ENCODE measurements at places on chromosomes 6 and 20.
A peak's percentile ranks its signal among the peaks of the same experiment; 100 is the strongest.

DNA sequence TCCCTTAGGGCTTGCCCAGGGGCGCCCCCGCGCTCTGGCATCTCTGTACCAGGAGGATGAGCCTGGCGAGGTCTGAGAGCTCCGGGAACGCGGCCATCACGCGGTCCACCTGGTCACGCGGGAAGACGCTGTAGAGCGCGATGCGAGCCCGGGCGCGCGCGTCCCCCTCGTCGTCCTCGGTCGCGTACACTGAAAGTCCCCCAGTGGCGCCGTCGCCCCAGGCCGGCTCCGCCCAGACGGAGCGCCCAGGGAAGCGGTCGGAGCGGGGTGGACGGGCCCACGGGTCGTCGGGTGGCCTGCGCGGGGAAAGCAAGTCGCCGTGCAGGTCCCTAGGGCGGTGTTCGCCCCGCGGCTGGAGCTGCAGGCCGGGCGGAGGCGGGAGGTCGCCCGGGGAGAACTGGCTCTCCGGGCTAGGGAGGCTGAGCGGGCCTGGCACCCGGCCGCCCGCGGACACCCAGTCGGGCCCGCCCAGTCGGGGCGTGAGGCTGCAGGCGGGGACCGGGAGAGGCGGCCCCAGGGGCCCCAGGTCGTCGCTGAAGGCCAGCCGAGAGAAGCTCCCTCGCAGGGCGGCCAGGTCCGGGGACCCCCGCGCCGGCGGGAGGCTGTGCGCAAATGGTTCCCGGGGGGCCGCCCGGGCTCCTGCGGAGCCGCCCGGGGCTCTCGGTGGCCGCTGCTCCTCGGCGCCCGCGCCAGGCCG lies 34.0 kb downstream of the ZC3H12D start:
- no peak for DNase-seq

DNA sequence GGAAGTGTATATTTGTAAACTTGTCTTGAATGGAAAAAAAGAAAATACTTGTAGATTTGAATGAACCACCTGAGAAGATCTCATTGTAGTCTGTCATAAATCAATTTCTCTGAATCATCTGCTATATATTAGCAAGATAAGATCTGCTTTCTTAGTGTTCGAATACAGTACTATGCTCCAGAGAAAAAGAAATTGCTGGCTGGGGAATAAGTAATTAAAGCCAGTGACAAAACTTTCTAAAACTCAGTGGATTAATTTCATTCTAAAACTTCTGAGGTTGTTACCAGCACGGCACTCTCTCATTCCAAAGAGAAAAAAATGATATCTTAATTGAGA lies 22.4 kb upstream of the MROH8 start:
- no peak for DNase-seq

- DNase-seq = no peak
Observed at GRCh38 chr6:149364557-149364956, 35.5 kb upstream of the SUMO4 start.

DNA sequence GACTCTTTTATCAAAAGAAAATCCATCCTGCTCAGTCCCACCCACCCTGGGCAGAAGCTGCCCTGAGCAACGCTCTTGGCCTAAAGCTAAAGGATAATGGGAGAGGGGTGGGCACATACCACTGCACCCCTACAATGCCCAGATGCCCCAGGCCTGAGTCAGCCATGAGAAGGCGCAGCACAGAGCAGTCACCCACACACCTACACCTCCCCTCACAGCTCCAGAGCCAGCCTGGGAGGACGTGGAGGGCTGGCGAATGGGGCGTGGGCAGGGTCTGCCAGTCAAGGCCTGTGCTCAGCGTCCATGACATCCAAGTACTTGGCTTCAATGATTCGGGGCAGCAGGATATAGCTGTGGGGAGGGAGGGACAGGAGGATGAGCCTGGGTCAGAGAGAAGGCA lies 11.5 kb downstream of the SLC4A11 start:
- no peak for DNase-seq

DNA sequence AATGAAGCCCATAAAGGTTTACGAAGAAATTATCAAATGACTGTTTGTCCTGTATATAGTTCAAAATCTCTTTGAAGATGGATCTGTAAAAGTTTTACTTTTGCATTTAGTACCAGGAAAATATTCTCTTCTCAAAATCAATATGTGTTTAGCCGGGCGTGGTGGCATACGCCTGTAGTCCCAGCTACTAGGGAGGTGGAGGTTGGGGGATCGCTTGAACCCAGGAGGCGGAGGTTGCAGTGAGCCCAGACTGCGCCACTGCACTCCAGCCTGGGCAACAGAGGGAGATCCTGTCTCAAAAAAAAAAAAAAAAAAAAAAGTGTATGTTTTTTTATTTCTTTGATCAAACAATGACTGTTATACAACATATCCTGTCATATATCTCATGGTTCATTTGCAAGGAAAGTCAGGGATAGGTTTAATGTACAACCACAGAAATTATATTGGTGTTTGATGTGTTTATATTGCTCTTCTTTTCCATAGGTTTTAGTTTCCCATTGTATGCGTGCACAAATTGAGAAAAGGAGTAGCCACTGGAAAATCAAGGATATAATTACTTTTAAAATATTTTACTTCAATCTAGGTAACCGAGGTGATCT lies 40.1 kb downstream of the SOX4 start:
- DNase-seq = no peak

GRCh38 chr6:151075930-151076555 lies 163.7 kb upstream of the AKAP12 start:
- no peak for DNase-seq

- DNase-seq = peak; percentile 88
Observed at GRCh38 chr6:111922454-111923297, 49.4 kb upstream of the FYN start.

DNA sequence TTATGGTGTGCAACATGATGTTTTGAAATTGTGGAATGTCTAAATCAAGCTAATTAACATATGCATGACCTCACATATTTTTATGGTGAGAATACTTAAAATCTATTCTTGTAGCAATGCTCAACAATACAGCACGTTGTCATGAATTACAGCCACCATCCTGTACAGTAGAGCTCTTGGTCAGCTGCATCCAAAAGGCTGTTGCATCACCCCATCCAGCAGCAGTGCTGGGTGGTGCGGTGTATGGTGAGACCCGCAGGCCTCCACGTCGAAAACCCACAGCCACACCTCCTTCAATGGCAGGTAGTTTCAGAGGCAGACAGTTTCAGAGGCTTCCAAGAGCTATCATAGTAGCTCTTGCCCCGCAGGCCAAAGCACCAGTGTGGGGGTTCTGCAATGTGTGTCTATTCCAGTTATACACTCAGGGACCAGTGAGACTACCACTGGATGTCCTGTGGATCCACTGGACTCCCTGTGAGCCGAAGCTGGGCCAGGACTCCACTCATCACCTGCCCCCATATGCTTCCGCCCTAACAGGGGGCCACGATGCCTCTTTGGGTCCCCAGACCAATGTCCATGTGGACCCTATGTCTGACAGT lies 23.4 kb downstream of the PACSIN1 start:
- peak; percentile 11 for DNase-seq

- DNase-seq = no peak
Observed at GRCh38 chr20:50037123-50037522, 54.3 kb downstream of the SNAI1 start.

DNA sequence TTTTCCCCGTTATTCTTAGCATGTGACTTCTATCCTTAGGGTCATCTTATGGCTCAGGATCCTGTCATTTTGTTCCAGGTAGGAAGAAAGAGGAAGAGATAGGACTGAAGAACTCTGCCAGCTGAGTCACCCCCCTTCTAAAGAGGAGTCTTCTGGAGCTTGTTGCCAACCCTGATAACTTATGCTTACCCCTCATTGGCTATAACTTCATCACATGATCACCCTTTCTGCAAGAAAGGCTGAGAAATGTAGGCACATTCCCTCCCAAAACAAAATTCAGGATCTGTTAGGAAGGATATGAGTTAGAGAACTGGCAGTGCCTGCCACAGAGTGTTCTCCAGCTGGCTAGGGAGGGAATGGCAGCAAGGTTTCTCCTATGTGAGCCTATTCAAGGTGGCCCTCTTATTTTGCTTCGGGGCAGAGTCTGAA lies 35.6 kb downstream of the ARFGEF2 start:
- no peak for DNase-seq

DNA sequence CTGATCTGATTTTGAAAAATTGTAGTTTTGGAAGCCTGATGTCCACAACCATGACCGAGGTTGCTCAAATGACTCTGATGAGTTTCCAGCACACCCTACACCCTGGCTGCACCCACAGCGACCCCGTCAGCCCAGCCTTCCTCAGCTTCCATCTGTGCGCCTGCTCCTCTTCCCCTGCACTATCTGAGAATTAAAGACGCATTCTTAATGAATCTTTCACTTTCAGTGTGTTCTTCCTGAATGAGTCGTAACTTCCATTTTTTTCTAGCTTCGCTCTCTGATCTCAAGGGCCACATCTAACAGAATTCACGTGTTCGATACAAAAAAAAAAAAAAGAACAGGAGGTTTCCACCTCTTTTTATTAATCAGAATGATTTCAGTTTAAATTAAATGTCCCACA lies 21.3 kb upstream of the RREB1 start:
- peak; percentile 48 for DNase-seq

DNA sequence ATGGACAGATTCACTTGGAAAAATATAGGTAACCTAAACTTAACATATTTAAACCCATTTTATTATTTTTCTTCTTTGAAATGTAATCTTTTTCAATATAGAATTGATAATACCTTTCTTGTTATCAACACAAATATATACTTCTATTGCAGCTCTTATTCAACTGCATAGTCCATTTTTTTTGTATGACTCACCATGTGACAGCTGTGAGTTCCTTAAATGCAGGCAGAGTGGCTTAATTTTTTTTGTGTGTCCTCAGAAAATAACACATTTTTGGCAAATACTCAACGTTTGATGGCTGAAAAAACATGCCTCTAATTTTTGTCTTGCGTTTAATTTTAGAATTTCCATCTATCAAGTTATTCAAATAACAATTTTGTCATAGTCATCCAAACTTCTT lies 454.8 kb downstream of the PHF3 start:
- DNase-seq = no peak

Data from AG10803 (cell line).